ENCODE measurements at places on chromosomes 2 and 18.

GRCh38 chr18:35816003-35816402, 156.5 kb upstream of the RMP24 start:
- DNase-seq = no peak

- DNase-seq = no peak
These were observed 526.9 kb downstream of the SLC4A3 start for GRCh38 chr2:220154304-220154703.

- no peak for DNase-seq
These were observed 367.9 kb downstream of the MTX2 start for GRCh38 chr2:176637142-176637485.

- no peak for DNase-seq
These were observed 399.4 kb upstream of the HS6ST1 start for GRCh38 chr2:128717758-128718710.

- DNase-seq = no peak
These were observed 22.7 kb downstream of the KLHL23 start for GRCh38 chr2:169756342-169756741.

DNA sequence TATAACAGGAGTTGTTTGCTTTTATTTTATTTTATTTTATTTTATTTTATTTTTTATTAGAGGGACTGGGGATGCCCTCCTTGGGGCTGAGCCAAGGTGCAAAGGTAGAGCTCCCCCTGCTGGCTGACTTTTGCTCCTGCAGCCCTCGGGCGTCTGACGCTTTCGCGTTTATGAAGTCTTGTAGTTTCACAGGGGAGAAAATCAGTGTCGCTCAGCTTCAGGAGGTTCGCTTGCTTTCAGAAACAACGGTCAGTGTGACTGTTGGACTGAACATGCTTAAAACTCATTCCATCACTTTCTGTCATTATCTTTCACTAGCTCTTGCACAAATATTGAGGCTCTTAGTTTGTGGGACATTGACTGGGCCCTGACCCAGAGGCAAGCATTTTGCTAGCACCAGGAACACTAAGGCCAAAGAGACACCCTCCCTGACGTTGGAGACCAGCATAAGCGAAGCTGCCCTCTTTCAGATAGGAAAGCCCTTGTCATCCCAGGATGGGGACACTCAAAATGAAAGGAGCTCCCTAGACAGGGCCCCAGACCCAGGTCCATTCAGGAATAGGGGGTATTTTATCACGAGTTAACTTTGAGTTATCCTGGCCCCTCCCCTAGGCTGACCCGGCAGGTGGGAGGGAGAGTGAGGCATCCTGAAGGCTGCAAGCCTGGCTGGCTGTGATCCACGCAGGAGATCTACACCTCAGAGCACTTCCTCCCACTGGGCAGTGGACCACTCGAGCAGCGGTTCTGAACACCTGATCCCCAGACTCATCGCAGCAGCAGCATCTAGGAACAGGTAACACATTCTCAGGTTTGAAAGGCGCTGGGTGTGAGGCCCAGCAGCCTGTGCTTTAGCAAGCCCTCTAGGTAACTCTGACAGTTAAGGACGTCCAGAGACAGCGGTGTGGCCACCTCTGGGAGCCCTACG, 34.4 kb downstream of the LGALSL start:
- DNase-seq = peak; percentile 46

DNA sequence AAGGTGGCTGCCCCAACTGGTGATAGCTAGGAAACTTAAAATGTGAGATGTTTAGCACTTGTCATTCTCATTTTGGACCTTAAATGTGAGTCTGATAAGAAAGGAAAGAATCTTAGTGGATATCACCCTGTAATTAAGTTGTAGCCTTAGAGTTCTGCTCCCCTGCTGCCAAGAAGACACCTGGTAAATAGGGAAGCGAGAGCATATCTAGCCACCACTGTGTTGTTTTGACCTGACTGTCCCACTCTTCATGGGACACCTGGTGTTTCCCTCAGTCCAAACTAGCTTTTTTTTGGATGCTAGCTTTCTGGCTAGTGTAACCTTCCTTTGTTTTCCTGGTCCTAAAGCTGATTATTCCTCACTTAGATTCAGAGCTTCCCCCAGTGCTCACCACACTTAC, 357.6 kb downstream of the RAD51AP2 start:
- no peak for DNase-seq

DNA sequence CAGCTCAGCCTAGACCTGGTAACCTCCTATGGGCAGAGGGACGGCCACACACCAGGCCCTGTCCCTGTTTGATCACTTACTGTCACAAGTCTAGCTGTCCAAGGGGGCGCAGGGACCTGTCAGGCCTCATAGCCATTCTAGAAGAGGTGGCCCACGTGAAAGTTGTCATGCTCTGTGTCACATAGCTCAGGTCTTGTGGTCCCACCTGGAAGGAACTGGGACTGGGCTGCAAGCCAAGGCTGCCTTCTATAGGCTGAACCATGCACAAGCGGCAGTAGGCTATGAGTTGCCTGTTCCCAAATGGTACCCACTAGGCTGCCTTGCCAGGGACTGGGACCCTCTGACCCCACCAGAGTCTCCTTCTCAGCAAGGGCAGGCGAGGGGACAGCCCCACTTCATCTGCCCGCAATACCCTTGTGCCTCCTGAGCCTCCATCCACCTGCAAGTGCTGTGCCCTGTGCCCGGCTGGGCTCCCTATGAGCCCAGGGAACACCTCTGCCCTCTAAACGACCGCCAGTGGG, 177.5 kb downstream of the ANAPC1 start:
- DNase-seq = no peak

GRCh38 chr2:112750560-112750843, 13.9 kb downstream of the CKAP2L start:
- no peak for DNase-seq

DNA sequence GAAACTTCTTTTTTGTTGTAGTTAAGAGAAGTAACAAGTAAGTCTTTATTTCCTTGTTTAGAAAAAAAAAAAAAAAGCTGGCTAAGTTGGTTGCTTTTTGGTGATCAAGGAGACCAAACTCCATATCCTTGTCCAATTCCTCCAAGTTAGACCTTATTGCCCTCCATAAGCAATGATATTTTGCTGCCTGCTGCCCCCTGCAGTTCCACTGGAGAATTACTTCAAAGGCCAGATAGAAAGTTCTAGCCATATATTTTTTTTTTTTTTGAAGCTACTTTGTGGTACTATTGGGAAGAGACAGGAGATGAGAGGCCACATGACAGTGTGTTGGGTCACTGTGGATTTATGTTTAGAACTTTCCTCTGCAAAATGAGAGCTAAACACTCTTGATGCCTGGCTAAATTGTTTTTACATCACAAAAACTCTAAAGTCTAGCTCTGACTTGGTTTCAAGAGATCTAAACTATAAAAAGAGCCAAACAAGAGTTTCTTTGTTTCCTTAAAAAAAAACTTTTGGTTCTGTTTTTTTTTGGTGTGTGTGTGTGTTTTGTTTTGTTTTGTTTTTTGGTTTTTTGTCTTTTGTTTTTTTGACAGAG, 80.7 kb upstream of the RASGRP3 start:
- no peak for DNase-seq

GRCh38 chr2:1741851-1742250, 2.5 kb downstream of the PXDN start:
- no peak for DNase-seq

DNA sequence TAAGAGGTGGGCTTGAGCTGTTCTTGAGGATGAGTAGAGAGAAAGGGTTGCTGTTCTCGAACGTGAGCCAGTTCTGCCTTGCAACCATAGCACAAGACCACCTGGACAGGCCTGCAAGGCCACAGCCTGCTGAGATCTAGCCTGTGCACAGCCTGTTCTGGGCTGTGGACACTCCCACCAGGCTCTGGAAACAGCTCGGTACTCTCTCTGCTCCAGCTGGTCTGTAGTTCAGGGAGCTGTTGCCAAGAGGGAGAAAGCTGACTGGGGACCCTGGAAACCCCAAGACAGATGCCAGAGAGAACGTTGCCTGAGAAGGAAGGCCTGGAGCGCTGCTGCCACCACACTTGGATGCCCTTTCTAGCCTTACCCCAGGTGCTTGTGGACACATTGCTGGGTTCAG, 69.8 kb downstream of the CTIF start:
- DNase-seq = no peak

GRCh38 chr2:240507778-240508251, 50.0 kb downstream of the ANKMY1 start:
- no peak for DNase-seq

DNA sequence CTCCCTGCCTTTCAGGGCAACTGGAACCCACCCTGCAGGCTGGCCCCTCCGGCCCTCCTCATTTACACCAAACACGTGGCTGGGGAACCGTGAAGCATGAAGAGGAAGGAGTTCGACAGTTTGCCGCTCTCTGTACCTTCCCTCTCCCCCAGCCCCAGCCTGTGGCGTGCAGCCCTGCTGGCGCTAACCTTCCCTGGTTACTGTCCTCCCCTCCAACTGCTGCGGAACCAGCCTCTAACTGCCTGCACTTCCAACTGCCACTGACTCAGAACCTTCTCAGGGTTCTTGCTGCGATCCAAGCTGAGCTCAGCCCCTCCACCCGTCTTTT, 19.2 kb upstream of the GNAL start:
- no peak for DNase-seq

GRCh38 chr18:74836296-74837139, 238.8 kb downstream of the ZNF407 start:
- peak; percentile 12 for DNase-seq

- no peak for DNase-seq
These were observed 136.5 kb downstream of the ZNF236 start for GRCh38 chr18:76958692-76959341.

DNA sequence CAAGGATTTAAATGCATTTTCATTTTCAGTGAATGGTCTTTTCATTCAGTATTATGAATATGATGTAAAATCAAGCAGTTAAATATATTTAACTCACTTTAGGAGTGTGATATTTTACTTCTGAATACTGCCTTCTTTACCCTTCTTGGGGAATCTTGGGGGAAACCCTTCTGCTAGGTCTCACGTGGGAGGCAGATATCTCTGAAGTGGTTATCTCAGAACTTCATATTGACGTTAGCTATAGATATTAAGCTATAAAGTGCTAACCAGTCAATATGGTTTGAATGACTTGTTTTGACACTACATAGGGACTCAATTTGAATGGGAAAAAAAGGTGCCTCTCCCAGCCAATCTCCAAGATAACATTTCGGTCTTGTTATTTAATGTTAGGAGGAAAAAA, 9.8 kb downstream of the REL start:
- DNase-seq = no peak

Measured in globus pallidus (tissue), 1 donor.